ENCODE measurements at places on chromosomes 5 and 9.

GRCh38 chr5:125578551-125578950 lies 832.1 kb upstream of the ZNF608 start:
- no peak for DNase-seq

- no peak for DNase-seq
These were observed 104.0 kb upstream of the SSBP2 start for GRCh38 chr5:81854915-81855314.

DNA sequence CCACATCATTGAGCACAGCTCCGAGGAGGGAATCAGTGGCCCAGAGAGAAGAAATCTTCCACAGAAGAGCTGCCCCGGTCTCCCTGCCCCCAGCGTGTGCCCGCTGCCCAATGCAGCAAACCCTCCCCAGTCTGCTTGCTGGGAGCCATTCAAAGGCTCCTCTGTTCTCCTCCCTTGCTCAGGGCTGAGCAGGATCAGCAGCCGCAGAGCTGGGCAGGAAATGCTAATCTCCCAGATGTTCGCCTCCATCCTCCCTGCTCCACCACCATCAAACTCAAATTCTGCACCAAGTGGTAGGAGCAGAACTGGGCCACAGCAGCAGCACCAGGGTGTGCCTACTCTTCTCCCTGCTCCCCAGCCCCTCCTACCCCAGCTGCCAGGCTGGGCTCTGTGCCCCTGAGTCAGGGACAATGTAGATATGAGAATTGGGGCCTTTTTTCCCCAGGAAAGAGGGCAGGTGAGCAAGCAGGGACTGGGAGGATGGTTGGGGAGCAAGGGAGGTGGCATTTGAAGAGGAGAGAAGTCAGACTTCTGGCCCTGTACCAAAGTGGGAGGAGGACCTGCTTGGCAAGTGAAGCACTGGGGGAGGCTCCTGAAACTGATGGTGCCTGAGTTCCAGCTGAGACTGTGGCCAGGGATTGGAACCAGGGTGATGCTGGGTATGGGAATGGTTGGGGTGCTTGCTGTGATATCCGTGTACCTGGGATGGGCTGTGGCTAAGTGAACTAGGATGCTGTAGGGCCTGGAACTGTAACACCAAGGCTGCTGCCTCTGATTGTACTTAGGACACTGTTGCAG lies 1.9 kb upstream of the PCDH1 start:
- no peak for DNase-seq

GRCh38 chr5:176762489-176762888 lies 47.9 kb upstream of the UNC5A start:
- no peak for DNase-seq

DNA sequence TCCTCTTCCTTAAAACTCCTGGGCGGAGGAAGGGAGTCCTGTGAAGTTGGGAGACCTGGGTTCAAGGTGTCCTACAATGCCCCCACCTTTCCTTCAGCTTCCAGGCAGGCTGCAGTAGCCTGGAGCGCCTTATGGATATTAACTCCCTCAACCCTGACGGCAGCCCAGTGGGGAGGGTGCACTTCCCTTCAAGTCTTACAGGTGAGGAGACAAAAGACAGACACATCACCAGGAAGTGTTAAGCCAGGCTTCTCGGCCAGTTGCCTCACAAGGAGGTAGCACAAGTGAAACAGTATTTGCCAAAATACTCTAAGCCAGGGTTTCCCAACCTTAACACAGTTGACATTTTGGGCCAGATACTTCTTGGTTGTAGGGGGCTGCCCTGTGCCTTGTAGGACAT lies 4.2 kb downstream of the TRIM7 start:
- no peak for DNase-seq

- DNase-seq: no peak
These were observed 338.6 kb upstream of the TNC start for GRCh38 chr9:115456515-115456914.

- no peak for DNase-seq
These were observed 79.9 kb downstream of the SMIM23 start for GRCh38 chr5:171865471-171865870.

- DNase-seq: no peak
These were observed 87.6 kb downstream of the PIK3R1 start for GRCh38 chr5:68303038-68303738.
